ENCODE measurements at places on chromosomes 16 and 17.

DNA sequence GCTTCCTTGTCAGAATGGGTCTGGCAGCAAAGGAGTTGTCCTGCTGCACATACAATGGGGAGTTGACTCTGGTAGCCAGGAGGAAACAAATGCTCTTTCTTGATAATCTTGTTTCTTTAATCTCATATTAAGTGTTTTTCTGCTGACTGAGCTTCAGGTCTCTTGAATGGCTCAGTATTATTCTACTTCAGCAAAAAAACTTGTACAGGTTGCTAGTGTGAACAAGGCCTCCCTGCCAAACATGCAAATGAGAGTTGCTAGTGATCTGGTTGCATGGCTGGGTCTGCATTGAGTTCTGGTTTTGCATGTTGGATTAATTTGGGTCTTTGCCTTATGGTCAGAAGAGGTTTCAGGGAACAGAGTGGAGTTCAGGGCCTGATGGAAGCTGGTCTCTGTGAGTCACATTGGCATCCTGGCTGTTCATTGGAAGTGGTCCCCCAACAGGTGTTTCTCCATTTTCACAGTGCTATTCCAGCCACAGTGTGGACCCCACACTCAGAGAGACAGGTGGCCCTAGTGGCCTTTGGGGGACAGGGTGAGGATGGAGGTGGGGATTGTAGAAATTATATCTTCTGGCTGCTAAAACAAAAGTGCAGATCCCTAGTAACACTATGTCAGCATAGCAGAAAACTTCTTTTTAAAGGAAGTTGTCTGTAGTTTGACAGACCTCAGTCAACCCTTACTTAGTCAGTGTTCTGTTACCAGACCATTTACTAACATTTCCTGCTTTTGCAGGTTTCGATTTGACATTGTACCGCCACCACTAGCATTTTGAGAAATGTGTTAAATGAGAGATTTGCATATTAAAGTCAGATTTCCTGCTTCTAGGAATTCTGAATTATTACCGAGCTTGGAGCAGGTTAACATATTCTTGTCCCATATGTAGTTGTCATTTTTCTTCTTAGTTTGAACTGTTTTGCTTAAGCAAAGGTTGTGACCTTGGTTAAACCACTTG is 47.1 kb downstream of the EPN2 start:
- no peak for DNase-seq

DNA sequence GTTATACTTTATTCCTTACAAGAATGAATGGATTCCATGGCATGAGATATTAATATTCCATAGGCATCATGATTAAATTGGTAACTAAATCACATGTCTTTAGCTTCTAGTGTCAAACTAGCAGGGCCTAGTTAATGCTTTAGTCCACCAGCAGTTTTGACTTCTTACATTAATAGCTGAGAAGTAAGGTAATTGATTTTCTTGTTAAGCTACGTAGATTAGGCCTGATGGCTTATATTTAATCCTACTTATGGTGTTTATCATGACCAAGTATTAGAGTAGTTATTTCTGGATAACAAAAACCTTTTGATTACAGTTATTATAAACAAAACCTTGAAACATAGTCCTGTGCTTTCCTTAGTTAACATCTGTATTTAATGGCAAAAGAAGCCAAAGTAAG is 184.5 kb downstream of the TANC2 start:
- DNase-seq, result no peak

DNA sequence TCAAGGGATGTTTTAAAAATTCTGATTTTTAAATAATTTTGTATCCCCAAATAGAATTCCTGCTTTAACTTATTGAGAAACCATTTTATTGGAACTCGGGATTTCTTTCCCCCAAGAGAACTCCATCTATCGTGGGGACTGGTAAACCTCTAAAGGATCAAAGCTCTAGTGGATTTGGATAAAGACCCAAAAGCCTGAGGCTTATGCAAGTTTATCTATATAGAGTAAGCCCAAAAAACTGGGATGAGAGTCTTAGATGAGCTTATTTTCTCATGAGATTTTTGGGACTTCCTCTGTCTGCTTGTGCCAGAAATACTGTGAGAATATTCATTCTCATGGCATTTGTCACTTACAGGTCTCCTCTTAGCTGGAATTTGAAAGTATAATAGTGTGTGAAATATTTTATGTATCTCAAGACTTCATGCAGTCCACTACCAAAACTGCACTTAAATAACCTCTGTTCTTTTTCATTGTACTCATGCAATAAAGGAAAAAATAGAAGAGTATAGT is 333.1 kb downstream of the BCAS3 start:
- no peak for DNase-seq

DNA sequence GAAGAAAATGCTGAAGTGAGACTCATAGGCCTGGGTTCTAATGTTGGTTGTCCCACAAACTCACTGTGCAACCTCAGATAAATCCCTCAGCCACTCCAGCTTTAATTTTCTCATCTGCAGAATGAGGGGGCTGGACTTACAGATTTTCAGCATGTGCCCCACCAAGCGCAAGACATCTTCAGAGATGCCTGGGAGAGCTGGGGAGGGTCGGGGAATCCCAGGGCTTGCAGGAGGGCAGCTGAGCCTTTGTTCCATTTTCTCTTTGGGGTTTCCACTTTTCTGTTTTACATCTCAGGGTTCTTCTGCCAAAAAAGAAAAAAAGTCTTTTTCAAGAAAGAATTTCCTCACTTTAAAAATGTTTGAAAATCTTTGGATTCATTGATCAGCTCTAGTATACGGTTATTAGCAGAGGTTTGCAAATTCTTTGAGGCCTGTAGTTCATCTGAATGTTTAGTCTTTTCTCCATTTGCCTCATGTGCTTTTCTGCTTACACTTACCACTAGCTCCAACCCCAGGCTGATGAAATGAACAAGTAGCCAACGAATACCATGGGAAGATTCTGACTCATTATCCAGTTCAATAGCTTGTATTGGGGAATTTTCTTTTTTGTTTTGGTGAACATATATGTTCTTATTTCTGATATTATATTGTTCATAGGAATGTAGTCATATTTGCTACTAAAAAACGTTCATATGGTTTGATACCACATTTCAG is 56.4 kb downstream of the CHD9 start:
- DNase-seq, result no peak

Data from NCI-H1105 treated with DMSO at 0.1 percent for 48 hours (cell line).